ENCODE measurements at places on chromosomes 2 and 18.

DNA sequence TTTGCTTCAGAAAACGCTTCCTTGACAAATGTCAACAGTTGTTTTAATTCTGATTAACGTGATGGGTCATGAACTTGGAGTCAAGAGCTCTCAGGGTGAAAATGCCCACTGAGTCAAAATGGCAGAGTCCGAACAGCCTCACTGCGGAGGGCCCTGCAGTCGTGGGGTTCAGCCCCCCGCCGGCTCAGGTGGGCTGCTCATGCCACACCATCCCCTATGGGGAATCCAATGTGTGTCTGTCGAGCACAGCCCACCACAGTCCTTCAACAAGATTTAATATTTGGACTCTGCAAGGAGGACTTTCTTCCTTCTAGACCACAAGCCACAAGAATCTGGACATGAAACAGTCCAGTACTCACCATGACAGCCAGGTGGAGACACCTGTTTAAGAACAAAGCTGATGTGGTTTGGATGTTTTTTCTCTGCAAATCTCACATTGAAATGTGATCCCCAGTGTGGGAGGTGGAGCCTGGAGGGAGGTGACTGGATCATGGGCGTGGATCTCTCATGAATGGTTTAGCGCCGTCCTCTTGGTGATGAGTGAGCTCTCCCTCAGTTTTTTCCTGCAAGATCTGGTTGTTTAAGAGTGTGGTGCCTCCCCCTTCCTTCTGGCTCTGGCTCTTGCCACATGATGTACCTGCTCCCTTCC, 201.0 kb downstream of the NDUFA10 start:
- no peak for DNase-seq

- no peak for DNase-seq
These were observed 216.9 kb downstream of the BCL11A start for GRCh38 chr2:60336442-60337141.

DNA sequence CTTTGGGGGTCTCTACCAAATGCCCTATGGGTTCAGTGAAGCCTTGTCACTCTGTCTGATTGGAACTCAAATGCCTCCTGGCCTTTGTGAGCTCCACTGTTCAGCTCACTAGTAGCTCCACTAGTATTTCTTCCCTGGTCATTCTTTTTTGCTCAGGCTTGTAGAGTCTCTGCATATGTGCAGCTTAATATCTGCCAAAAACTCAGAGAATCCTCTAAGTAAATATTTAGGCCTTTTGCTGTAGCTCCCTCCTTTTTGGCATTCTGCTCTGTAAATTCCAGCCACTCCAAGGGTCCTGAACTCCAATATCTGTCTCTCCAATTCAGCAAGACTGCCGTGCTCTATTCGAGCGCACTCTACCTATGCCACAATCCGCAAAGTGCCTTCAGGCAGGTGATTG, 146.5 kb downstream of the MAIP1 start:
- no peak for DNase-seq

DNA sequence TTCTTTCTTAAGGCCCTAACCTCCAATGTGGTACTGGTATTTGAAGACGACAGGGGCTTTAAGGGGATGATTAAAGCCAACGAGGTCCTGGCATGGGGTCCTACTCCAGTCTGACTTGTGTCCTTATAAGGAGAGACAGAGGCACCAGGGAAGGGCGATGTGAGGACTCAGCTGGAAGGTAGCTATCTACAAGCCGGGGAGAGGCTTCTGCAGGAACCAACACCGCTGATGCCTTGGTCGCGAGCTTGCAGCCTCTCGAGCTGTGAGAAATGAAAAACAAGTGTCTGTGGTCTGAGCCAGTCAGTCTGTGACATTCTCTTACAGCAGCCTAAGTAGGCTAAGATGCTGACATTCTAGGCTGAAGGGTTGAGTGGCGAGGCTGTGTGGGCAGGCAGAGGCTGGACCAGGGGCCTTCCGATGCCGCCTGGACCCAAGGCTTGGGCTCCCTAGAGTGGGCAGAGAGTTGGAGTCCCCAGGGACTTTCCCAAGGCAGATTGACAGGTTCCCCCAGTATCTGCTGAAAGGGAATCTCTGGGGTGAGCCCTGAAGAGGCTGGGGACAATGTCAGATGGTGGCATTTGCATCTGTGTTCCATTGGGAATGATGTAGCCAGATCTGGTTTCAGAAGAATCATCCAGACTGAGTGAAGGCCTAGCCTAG, 322.9 kb upstream of the HS6ST1 start:
- DNase-seq, result no peak

GRCh38 chr18:62396381-62396780, 71.3 kb downstream of the TNFRSF11A start:
- DNase-seq, result no peak

GRCh38 chr2:181817509-181817908, 74.0 kb upstream of the ITPRID2 start:
- no peak for DNase-seq

GRCh38 chr2:241598487-241598886, 38.5 kb downstream of the THAP4 start:
- no peak for DNase-seq

DNA sequence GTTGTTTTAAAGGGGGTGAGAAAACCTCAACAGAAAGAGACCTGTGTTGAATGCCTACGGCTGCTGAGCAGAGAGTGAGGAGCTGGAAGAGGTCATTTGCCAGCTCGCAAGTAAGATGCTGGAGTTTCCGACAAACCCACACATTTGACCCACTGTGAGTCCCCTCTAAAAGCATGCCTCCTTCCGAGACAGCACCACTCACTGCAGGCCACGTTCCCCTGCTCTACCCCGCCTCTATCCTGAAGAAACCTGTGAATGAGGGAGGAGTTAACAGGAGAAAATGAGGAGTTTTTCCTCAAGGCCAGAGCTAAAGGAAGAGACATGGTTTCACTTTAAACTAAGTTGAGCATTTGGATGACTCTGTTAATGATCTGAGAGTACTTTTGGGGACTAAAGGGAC, 188.7 kb downstream of the DPP10 start:
- DNase-seq, result no peak

GRCh38 chr2:109129356-109129920, 433 bp downstream of the SH3RF3 start:
- peak; percentile 34 for DNase-seq

DNA sequence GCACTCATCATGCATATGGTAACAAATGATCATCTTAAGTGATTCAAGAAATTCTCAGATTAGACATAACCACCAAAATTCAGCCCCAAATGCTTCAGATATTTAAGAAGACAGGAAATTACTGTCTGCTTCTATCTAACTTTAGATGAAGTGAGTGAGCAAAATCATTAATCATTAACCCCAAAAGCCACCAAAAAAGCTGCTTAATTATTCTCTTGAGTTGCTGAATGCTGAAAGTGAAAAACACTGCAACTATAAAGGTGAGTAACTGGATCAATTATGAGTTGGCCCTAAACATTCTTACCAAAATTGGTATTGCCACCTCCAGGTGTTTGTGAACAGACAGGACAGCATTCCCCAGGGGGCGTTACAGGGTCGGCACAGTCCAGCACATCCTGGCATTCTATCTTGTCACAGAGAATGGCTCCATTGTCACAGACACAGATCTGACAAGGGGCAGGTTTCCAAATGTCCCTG, 69.6 kb downstream of the COL5A2 start:
- no peak for DNase-seq

GRCh38 chr2:109118321-109118720, 10.7 kb upstream of the SH3RF3 start:
- DNase-seq, result no peak

- DNase-seq, result no peak
These were observed 131.0 kb downstream of the CCDC85A start for GRCh38 chr2:56314796-56315195.

- DNase-seq, result peak; percentile 43
These were observed 164.4 kb upstream of the VRK2 start for GRCh38 chr2:57881998-57882888.

- no peak for DNase-seq
These were observed 82.0 kb downstream of the SMAD7 start for GRCh38 chr18:48868468-48869466.

DNA sequence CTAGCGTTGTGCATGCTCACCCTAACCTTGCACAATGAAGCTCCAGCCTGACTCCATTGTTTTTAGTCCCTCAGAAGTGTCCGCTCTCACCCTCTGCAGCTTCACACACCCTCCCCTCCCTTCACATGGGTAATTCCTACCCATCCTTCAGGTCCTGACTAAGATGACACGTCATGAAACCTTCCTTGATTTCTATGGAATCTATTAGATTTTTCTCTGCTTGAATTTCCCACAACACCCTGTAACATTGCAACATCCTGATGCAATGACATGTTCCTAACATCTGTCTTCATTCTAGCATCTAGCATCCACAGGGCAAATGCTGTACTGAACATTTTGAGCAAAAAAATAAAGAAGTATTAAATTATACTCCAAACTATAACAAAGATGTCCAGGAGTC, 77.0 kb upstream of the PID1 start:
- no peak for DNase-seq

GRCh38 chr2:16438613-16439321, 226.9 kb downstream of the CYRIA start:
- no peak for DNase-seq

GRCh38 chr18:59354731-59355130, 4.3 kb downstream of the LMAN1 start:
- no peak for DNase-seq

- peak; percentile 48 for DNase-seq
These were observed 21.2 kb downstream of the FOSL2 start for GRCh38 chr2:28413899-28414295.

DNA sequence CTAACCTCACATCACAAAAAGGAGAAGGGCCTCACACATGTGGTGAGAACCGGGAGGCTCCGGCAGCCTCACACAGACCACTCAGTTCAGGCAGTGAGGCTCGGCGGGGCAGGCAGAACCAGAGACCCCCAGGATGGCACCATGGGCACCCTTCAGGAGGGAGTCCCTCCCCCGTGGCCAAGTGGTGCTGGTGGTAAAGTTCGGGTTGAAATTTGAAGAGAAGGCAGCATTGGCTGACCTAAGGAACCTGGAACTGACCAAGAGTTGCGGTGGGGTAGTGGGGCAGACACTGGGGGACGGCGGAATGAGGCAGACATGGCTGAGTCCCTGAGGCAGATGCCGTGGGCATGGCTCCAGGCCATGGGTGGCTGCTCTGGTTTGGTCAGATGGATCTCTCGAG, 239.3 kb upstream of the MYT1L start:
- no peak for DNase-seq

GRCh38 chr2:35343135-35343534, 1012.4 kb upstream of the CRIM1 start:
- no peak for DNase-seq

DNA sequence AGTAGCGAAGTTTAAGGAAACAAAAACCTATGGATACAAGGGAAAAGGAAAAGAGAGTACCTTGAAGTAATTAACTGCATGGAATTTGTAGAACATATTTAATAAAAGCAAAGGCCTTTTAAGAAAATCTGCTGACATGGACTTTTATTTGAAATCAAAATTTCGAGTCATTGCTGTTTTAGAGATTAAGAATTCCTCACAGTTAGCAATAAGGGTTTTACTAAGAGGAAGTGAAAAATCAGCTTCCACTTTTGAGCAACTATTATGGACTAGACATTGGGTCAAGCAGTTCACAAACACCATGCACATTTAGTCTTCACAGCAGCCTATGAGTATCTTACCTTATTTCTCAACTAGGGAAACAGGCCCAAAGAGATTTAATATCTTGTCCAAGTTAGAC, 876.3 kb downstream of the BCL11A start:
- no peak for DNase-seq

GRCh38 chr2:204665207-204665606, 119.9 kb downstream of the PARD3B start:
- DNase-seq, result peak; percentile 75

DNA sequence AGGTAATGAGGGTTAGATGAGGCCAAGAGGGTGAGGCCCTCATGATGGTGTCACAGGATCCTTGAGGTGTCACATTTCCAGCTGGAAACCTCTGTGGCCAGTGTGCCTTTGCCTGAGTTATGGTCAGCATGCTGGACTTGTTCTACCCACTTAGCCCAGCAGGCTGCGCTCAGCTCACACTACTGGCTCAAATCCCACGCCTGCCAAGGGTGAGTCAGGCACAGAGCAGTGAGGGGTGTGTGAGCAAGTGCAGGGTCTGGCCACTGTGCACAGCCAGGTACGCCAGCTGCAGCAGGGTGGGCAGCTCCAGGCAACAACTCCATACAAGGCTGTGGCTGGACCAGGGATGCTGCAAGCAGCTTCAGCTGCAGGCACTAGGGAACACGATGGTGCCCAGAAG, 616.6 kb upstream of the FSHR start:
- peak; percentile 9 for DNase-seq

- DNase-seq, result peak; percentile 61
These were observed 16.3 kb upstream of the ATOH8 start for GRCh38 chr2:85737481-85737880.

GRCh38 chr2:8456151-8457091, 225.4 kb upstream of the ID2 start:
- DNase-seq, result no peak

DNA sequence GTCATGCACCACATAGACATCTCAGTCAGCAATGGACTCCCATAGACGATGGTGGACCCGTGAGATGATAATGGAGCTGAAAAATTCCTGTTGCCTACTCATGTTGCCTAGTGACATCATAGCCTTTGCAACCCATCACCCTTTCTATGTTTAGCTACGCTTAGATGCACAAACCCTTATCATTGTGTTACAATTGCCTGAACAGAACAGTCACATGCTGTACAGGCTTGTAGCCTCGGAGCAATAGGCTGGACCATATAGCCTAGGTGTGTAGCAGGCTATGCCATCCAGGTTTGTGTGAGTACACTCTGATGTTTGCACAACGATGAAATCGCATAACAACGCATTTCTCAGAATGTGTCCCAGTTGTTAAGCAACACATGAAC, 221.6 kb downstream of the ALPK2 start:
- no peak for DNase-seq

DNA sequence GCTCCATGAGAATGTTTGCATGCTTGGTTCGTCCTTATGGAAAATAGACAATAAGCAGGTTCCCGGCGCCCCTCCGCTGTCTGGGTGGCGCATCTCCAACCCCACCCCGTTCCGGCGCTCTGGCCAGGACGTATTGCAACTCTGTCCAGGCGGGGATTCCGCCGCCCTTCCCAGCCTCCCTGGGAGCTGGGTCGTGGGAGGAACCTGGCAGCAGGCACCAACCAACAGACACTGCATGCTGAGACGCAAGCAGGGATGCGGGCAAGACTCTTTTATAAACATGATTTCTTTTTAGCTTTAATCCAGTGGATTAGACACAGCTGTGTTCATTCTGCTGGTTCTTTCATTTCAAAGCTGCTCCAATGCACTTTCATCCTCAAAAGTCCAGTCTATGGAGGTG, 240.2 kb downstream of the SH3BP4 start:
- DNase-seq, result no peak

- DNase-seq, result no peak
These were observed at the start of gene EVX2 for GRCh38 chr2:176083796-176084261. EVX2 (minus strand) TSS chr2:176083962; CDS start chr2:176083776, 186 bp downstream.

DNA sequence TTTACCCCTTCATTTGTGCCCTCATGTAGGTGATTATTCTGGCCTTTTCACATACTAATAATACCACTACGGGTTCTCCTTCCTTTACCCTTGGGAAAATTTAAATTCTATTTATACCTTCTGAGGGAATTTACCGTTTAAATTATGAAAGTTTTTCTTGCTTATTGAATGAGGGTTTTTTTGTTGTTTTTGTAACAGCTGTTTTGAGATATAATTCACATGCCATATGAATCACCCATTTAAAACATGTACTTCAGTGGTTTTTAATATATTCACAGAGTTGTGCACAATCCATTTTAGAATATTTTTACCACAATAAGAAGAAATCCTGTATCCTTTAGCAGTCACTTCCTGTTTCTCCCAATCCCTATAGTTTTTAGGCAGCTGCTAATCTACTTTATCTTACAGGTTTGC, 54.7 kb downstream of the EML4 start:
- peak; percentile 28 for DNase-seq

- DNase-seq, result peak; percentile 85
These were observed 631.5 kb downstream of the NYAP2 start for GRCh38 chr2:226030788-226031646.

All from astrocyte of the spinal cord (primary cell).